ENCODE measurements at places on chromosomes 3 and 15.
A peak's percentile ranks its signal among the peaks of the same experiment; 100 is the strongest.

DNA sequence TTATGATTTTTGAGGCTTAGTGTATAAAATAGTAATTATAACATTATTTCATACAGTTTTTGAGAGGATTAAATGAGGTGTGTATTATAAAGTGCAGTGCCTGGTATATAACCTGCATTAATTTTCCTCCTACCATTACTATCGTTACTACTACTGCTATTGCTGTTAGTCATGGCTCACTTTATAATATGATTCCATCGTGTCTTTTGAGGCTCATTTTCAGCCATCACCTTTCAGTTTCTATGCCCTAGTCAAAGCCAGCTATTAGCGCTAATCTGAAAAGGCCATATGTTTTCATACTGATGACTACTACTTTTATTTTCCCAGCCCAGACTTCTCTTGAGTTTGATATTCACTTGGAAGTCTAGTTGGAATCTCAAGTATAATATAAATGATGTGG, 5.5 kb downstream of the MEF2A start:
- no peak for DNase-seq

- no peak for DNase-seq
These were observed 385.7 kb upstream of the NR2F2 start for GRCh38 chr15:95944661-95945255.

- DNase-seq = no peak
These were observed 204.4 kb upstream of the TGFBR2 start for GRCh38 chr3:30401971-30402370.

DNA sequence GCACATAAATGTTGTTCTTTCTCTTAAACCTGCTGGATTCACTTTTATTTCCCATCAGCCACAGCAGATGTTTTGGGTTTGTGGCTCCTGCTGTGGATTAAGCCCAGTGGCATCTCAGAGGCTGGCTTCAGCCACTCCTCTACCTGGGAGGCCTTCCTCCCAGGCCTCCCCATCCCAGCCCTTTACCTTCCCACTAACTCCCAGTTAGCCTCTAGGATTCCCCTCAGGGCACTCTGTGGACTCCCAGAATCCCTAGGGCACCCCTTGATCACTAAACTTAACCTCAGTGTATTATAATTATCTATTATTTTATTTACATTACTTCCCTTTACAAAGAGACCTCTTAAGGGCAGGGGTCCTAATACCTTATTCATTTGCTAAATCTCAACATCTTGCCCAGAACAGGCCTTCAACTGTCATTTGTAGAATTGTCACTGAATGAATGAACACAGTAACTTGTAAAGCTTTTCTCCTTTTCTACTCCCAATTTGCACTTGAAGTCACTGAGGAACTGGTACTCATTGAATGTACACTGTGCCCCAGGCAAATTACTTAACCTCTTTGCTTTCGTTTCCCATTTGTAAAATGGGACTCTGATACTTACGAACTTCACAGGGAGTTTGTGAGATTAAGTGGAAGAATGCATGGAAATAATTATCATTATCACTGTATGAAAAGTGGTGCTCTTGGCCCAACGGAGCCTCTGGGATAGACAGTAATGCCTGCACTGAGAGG, 8.3 kb downstream of the CCDC13 start:
- DNase-seq = no peak

DNA sequence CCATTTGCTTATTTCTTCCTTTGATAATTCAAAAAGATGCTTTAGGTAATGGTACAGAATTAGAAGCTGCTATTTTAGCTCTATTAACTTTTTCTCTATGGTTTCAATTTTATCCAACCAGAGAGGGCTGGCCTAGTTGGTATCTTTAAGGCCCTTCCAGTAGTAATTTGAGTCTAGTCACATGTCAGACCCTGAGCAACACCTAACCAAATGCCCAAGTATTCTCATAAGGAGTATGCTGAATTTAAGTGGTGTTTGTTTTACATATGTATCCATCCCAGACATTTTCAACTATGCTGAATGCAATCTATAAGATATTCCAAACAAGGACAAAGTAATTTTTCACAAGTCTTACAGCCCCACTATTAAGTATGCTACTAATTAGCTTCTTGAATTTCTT, 9.6 kb downstream of the DNAJC19 start:
- no peak for DNase-seq

DNA sequence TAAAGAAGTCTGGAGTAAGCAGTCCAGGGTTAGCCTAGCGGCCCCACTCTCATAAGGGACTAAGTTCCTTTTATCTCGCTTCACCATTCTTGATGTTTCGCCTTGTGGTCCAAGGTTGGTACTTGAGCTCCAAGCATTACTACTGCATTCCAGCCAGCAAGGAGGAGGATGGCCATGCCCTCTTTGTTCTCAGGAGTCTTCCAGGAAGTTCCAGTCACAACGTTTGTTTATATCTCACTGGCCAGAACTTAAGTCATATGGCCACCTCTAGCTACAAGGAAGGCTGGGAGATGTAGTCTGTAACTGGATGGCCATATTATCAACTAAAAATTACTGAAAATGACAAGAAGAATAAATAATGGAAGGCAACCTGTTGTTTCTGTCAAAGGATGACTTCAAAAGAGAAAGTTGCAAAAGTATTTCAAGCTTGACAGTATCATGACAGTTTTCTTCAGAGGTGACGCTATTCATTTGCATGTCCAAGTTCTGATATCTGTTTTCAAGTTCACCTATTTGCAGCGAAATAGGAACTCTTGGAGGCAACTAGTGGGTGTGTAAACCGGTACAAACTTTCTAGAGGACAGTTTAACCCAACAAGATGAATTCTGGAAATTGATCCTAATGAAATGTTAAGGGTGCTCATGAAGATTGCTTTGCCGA, 118.6 kb downstream of the PGPEP1L start:
- DNase-seq = peak; percentile 72

DNA sequence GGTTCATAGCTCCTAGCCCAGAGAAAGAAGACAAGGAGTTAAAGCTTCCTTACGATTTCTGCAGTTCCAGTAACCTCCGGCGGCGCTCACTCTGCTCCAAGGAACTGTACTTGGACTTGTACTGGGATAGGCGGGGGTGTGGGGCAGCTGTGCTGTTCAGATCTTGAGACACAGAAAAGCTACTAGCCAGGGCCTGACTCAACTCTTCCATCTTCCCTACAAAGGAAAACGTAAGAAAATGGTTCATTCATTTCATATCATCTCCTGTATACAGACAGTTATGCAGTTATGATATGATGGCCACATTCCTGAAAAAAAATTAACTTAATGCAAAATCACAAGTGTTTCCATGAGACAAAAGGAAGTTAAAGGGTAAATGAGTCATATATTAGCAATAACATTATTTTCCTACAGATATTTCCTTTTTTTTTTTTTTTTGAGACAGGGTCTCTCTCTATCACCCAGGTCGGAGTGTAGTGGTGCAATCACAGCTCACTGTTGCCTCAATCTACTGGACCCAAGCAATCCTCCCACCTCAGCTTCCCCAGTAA, 4.6 kb downstream of the SNUPN start:
- peak; percentile 77 for DNase-seq

- no peak for DNase-seq
These were observed 50.2 kb upstream of the C15orf39 start for GRCh38 chr15:75151214-75152128.

- DNase-seq = no peak
These were observed 29.5 kb downstream of the CFAP100 start for GRCh38 chr3:126424039-126424717.

DNA sequence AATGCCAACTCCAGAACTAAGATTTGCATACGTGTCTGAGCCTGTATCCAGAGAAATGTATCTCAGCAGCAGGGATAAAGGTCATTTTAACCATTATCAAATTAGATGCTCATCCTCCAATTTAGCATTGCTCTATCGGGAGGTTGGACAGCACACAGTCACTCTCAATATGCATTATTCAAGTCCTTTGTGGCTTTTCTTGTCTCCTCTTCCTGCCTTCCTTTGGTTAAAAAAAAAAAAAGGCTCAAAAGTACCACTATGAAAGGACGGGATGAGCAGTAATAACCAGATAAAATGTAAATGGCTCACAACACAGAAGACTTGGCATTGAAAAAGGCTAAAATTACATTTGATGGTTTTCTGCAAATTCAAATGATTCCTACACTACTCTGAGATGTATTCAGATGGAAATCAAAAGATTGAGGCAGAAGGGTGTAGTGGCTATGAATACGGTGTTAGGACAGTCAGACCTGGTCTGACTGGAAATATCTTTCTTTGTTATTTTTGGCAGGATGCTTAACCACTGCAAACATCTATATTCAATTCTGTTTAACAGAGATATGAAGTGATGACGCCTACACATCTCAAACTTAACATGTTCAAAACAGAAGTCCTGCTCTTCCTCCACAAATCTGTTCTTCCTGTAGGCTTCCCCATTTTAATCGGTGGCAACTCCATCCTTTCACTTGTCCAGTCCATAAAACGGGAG, 109.6 kb downstream of the ADAMTS9 start:
- no peak for DNase-seq

DNA sequence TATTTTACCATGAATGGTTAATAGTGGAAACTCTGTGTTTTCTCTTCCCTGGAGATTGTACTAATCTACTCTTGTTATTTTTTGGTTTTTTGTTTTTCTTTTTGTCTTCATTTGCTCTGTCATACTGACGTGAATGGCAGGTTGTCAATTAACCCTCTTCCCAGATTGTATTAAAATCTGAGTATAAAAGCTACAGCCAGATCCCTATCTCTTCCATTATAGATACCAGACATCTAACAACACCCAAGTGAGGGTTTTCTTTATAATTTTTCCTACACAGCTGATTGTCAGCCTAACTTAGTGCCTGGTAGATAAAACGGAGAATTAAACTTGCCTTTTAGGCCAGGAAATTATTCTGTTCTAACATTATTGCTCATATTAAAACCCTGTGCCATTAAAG, 162.6 kb downstream of the IL5RA start:
- DNase-seq = no peak

DNA sequence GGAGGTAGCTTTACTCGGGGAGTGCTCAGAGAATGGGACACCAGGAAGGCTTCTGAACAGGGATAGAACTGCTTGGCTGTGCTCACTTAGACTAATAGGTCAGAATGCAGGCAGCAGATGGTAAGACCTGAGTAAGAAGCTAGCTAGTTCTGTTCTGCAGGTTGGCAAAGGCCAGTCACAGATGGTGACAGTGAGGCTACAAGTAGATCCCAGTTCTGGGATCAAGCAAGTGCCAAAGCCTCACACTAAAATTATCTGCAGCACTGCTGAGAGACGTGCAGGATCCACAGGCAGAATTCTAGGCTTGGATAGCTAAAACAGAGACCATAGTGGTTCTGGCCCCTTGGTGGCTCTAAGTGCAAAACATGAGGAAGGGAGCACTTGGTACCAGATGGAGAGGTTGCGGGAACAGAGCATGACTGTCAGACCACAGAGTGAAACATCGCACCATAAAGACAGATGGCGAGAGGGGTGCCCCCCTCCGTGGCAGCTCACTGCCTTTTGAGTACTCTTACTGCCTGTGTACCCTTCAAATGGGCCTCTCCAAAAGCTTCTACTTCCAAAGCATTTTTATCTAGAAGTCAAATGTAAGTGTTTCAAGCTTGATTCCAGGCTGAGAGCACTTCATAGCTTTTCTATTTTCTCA, 3.6 kb upstream of the GLCE start:
- no peak for DNase-seq

GRCh38 chr15:60607817-60608216, 128.9 kb upstream of the ICE2 start:
- no peak for DNase-seq

DNA sequence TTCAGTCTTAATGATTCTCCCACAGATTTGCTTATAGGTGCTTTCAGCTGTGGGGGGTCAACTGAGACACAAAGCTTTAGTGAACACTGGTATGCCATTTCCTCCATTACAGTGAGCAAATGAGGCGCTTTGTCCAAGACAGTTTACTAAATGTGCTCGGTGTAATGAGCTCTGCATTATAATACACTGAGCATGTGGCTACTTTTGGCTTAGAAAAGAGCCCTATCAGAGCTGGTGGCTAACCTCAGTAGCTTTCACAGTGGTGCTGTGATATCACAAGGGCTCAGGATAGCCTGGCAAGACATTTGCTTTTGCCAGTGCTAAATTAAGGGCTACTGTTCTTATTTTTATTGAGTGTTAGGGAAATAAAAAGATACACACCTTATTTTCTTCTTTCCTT, 749.7 kb upstream of the ARPP21 start:
- DNase-seq = no peak

DNA sequence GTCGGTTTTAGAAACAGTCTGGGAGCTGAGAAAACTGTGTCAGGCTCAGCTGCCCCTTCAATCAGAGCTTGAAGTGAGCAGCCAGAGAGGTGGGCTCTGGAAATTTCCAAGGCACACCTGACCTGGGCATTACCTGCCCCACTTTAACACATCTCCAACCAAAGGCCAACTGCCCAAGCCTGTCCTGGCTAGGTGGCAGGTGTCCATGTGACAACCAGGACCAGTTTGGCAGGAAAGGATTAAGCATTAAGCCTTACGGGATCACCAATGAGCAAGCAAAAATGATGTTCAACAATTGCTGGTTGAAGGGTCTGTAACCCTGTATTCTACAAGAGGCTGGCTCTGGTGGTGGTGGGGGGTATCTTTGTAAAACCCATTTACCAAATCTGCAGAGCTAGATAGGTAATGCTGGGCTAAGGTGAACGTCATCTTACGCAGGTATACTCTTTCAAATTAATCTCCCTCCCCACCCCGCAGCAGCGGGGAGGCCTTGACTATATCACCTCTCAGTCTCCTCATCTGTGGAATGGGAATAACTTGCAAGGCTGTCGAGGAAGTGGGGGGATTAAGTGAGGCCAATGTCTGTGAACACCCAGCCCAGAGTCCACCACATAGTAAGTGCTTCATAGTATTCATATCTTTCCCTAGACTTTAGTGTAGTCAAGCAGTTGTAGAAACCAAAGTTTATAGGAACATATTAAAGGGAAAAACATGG, 183.2 kb downstream of the MEGF11 start:
- DNase-seq = no peak

- DNase-seq = no peak
These were observed 48.1 kb downstream of the HCN4 start for GRCh38 chr15:73320619-73321180.

GRCh38 chr3:31929826-31930502, 51.1 kb downstream of the OSBPL10 start:
- no peak for DNase-seq

- no peak for DNase-seq
These were observed 32.4 kb upstream of the SETMAR start for GRCh38 chr3:4270720-4271119.

- no peak for DNase-seq
These were observed 285.8 kb downstream of the DIPK2A start for GRCh38 chr3:144257381-144257780.

DNA sequence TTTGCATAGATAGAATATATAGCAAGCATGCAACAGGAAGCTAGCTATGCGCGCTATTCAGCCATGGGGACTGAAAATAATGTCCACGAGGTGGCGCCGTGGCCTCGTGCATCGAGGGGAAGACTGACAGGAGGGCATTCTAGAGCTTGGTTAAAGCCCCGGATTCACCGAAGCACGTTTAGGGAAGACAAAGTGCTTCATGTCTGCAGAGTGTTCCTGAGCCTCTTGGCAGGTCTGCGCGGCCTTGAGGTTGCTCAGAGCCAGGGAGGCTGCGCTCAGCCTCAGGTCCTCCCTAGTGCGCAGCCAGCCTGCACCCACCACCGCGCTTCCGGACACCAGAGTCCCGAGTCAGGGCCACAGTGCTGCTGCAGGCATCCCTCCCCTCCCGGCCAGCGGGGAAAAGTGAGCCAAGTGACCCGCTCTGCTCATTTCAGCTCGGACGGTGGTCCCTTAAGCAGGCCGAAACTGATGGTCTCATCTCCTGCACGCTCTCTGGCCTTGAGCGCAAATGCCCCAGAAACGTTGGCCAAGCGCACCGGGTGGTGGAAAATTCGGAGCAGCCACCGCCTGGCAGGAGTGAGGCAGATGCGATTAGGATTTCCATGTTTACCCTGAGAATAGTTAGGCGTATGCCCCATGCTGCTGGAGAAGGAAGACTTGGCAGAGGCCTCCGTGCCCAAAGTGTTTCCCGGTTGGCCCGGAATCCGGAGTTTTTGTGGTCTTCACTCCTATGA, 24.8 kb downstream of the GABRA5 start:
- DNase-seq = peak; percentile 24
